ENCODE measurements at places on chromosomes 5 and 9.

DNA sequence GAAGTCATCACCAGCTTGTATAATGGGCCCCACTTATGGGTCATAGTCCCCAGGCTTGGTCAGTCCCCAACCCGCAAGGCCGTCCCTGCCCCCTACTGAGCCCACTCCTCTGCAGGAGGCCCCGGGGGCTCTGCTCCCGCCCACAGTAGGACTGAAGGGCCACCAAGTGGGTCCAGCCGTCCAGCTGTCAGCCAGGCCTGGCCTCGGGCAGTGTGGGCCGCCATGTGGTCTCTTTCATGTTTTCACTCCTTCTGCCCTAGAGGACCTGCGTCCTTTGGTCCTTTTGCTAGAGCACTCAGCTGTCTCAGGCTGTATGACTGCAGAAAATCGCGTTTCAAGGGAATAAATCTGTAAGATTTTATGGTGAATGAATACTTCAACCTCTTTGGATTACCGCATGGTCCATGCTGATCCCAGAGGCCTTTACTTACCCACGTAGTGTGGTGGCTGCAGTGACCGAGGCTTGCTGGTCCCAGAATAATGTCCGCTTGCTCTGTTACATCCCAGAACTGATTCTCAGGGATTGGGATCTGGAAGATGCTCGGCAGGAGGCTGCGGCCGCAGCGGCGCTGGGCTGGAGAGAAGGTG, 105.7 kb upstream of the FAM120A start:
- DNase-seq: no peak

- DNase-seq: no peak
These were observed 4.5 kb upstream of the TMEM252 start for GRCh38 chr9:68545033-68545705.

DNA sequence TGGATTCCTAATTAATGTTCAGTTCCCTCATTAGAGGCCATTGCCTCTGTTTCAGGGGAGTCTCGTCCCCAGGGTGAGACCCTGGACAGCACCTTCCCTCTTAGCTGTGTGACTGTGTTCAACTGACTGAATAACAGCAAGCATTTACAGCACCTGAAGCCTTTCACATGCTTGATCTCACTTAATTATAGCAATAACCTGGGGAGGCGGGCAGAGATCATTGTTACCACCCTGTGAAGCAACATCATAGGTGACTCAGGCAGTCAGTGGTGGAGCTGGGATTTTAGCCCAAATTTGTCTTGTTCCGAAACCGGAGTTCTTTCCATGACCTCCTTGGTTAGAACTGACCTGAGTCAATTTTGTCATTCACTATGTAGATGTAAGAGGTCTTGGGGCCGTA, 105.2 kb upstream of the RAD23B start:
- DNase-seq: no peak

- no peak for DNase-seq
These were observed 8.9 kb upstream of the AGXT2 start for GRCh38 chr5:35056686-35057085.

GRCh38 chr5:96043446-96043845, 81.8 kb upstream of the ELL2 start:
- no peak for DNase-seq

DNA sequence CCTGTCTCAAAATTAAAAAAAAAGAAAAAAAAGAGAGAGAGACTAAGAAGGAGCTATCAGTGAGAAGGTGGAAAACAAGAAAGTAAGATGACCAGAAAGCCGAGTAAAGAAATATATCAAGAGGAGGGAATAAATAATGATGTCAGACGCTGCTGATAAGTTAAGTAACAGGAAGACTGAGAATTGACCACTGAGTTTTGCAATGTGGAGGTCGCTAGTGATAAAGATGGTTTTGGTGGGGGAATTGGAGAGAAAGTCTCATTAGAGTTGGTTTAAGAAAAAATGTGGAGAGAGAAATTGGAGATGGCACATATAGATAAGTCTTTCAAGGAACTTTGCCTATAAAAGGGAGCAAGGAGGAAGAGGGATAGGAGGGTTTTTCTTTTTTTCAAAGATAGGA, 91.9 kb downstream of the RAD23B start:
- DNase-seq: no peak

DNA sequence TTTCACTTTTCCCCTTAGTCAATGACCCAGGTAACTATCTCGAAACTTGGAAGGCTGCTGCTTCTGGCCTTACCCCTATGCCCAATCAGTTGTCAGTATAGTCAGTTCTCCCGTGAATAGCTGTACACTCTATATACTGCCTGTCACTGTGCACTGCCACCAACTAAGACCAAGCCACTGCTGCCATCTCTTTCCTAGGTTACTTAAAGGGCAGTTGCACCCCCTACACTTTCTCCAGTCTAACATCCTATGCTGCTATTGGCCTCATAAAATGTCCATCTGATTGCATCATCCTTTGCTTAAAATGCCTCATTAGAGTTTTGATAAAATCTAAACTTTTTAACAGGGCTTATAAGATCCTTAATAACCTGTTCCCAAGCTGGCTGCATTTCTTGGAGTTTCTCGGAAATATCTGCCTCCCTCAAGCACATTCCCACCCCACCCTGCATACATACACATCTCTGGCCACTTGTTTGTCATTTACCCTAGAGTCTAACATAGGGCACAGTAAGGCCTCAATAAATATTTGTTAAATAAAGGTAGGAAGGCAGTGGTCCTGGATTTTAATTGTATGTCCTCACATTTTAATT, 32.8 kb upstream of the TNFAIP8 start:
- no peak for DNase-seq

- DNase-seq: no peak
These were observed 19.1 kb upstream of the ZFAND5 start for GRCh38 chr9:72383978-72384709.
